ENCODE measurements at places on chromosomes 12 and 14. TPM values are rescaled to one million over a fixed set of nuclear protein-coding genes. Genes with fewer than 3 reads are reported as not detected.

Gene CATSPERB
- total RNA-seq, result not detected

Gene FKBP11
- total RNA-seq, result 48.4 TPM

Gene B4GALNT1
- total RNA-seq, result 42.2 TPM

Gene EML1
- total RNA-seq, result 29.0 TPM

Gene CHPT1
- total RNA-seq, result 63.7 TPM

Gene KLHL33
- total RNA-seq, result 0.03 TPM
